Right ventricle myocardium inferior (tissue), 1 donor: ENCODE measurements at places on chromosomes 2 and 18. TPM values are rescaled to one million over a fixed set of nuclear protein-coding genes. Genes with fewer than 3 reads are reported as not detected.

The CXCR1 gene
- total RNA-seq = 1.1 TPM

DNA sequence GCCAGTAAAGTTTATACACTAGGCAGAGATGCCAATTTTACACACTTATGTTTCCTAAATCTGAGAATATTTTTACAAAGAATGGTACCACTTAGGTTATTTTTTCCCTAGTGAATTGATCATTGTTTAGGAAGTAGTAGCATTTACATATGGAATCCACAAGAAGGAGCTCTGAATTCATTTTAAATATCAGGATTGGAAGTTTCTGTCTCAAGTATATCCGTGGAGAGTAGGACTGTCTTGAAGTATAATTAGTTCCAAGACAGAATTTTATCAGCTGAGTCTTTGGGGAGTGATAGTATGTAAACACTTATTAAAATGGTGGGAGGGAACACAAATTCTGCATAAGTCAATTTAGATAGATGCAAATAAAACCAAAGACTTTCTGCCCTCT lies 82.3 kb upstream of the FAM98A start:
- DNase-seq = no peak

DNA sequence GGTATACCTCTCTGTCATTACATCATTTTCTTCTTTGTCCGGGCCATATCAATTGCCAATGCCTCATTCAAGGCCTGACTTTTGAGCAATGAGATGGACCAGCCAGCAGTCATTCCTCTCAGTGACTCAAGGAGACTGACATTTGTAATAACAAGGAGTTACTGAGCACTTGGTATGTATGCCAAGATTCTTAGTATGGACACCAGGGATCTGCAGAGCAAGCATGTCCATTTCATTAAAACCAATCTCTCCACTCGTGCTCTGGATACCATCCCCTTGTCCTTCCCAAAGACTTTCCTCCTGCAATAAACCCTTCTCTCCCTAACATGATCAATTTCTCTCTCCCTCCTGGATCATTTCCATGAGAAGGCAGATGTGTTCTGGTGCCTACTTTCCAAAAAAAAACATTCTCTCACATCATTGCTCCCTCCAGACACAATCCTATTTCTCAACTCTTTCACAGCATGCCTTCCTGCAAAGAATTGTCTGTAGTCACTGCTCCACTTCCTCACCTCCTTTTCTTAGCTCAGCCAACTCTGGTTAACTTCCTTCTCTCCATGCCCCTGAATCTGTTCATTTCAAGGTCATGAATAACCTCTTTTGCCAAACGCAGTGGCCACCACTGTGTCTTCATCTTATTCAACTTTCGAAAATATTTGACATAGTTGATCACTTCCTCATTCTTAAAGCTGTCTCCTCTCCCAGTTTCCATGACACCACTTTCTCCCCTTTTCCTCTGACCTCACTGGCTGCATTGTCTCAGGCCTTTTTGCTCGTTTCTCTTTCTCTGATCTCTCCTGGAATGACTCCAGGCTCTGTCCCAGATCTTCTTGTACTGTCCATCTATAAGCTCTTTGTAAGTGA lies 102.8 kb upstream of the CYP1B1 start:
- DNase-seq = no peak

DNA sequence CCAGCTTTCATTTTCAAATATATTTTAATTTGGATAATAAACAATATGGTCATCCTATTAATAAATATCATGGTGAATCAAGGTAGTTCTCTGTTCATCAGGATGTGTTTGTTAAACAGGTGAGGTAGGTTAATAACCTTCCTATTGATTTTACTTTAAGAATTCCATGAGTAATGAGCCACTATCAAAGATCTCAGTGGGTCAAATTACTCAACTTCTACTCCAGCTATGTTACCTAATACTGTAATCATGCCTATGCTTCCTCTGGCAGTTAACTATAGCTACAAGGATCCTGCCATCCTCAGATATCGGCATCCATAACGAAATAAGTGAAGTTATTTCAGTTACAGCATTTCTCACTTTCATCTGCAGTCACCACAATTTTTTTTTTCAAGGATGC lies 289.6 kb upstream of the SLC8A1 start:
- DNase-seq = no peak
